Stomach (tissue), 19 donors: ENCODE measurements at places on chromosomes 6 and 20.
A peak's percentile ranks its signal among the peaks of the same experiment; 100 is the strongest.

DNA sequence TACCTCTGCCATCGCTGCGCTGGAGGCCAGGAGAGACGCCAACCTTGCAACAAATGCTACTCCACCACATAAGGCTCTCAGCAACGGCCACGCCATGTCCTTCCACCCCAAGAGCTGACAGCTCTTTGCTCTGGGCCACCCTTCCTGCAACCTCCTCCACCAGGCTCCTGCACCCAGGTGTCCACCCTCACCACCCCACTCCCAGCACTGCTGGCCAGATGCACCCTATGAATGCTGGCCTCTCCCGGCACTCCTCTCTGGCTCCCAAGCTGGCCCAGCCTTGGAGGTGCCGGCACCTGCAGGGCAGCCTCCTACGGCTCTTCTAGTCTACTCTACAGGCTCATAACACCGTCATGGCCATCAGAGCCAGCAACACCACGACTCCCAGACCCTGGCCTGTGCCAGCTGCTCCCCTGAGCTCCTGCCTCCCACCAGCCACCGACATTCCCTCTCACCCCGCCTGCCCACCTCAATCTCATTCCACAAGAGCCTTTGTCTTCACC lies 11.2 kb downstream of the TAF4 start:
- no peak overlapping the region for H3K27ac ChIP-seq
- no peak overlapping the region for H3K4me3 ChIP-seq
- DNase-seq, result no peak
- peaks cover 48% of the 10 kb centered on the region for H3K4me1 ChIP-seq
- H3K27me3 ChIP-seq, result no peaks in the 10 kb centered on the region

GRCh38 chr6:13677878-13678254 lies 33.8 kb downstream of the RANBP9 start:
- peak overlapping the region; percentile 44 for H3K27ac ChIP-seq
- no peak overlapping the region for H3K4me3 ChIP-seq

DNA sequence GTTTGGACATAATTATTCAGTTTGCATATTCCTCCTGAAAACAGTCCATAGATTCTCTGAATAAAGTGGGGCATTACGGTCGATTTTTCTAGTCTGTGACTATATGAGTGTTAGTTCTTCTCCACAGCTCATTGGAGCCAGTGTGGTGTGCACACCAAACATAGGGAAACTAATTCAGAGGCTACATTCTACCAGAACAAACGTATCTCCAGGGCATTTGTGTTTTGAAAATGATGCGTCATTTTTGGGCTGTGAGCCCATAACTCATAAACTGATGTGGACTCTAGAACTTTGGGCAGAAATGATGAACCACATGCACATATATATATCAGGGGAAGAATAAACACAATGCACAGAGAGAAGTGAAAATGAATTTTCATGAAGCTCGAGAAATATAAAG lies 41.8 kb downstream of the C6orf58 start:
- no peaks in the 10 kb centered on the region for H3K4me1 ChIP-seq
- H3K27me3 ChIP-seq, result no peaks in the 10 kb centered on the region
- H3K36me3 ChIP-seq, result no peaks in the 10 kb centered on the region
- H3K27ac ChIP-seq, result no peak overlapping the region
- H3K4me3 ChIP-seq, result no peak overlapping the region

- peaks cover 6% of the 10 kb centered on the region for H3K27me3 ChIP-seq
- H3K36me3 ChIP-seq, result no peaks in the 10 kb centered on the region
- H3K27ac ChIP-seq, result no peak overlapping the region
- no peak overlapping the region for H3K4me3 ChIP-seq
- no peak for DNase-seq
Measured at GRCh38 chr20:40785346-40785745, 96.3 kb upstream of the MAFB start.

- H3K4me1 ChIP-seq, result no peaks in the 10 kb centered on the region
- H3K36me3 ChIP-seq, result no peaks in the 10 kb centered on the region
- no peaks in the 10 kb centered on the region for H3K27me3 ChIP-seq
- DNase-seq, result no peak
- H3K27ac ChIP-seq, result no peak overlapping the region
- H3K4me3 ChIP-seq, result no peak overlapping the region
Measured at GRCh38 chr20:5265662-5265985, 51.1 kb downstream of the PROKR2 start.

GRCh38 chr20:63534831-63535651 lies 2.1 kb downstream of the PTK6 start:
- H3K4me3 ChIP-seq, result no peak overlapping the region
- H3K4me1 ChIP-seq, result peaks cover 61% of the 10 kb centered on the region
- H3K27me3 ChIP-seq, result no peaks in the 10 kb centered on the region
- H3K36me3 ChIP-seq, result no peaks in the 10 kb centered on the region
- peak overlapping the region; percentile 93 for H3K27ac ChIP-seq

GRCh38 chr6:40038626-40039025 lies 104.4 kb upstream of the MOCS1 start:
- no peaks in the 10 kb centered on the region for H3K36me3 ChIP-seq
- no peak overlapping the region for H3K4me3 ChIP-seq
- no peaks in the 10 kb centered on the region for H3K4me1 ChIP-seq
- no peak for DNase-seq

DNA sequence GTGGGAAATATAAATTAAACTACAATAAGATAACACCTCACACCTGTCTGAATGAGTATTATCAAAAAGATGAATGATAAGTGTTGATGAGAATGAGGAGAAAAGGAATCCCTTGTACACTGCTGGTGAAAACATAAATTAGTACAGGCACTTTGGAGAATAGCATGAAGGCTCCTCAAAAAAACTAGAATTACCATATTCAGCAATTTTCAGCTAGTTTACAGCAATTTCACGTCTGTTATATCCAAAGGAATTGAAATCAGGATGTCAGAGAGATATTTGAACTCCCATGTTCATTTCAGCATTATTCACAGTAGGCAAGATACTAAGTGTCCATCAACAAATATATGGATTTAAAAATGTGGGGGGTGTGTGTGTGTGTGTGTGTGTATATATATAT lies 292.6 kb downstream of the CLVS2 start:
- no peaks in the 10 kb centered on the region for H3K27me3 ChIP-seq
- DNase-seq, result no peak
- H3K4me3 ChIP-seq, result no peak overlapping the region
- H3K36me3 ChIP-seq, result no peaks in the 10 kb centered on the region
- H3K4me1 ChIP-seq, result no peaks in the 10 kb centered on the region

DNA sequence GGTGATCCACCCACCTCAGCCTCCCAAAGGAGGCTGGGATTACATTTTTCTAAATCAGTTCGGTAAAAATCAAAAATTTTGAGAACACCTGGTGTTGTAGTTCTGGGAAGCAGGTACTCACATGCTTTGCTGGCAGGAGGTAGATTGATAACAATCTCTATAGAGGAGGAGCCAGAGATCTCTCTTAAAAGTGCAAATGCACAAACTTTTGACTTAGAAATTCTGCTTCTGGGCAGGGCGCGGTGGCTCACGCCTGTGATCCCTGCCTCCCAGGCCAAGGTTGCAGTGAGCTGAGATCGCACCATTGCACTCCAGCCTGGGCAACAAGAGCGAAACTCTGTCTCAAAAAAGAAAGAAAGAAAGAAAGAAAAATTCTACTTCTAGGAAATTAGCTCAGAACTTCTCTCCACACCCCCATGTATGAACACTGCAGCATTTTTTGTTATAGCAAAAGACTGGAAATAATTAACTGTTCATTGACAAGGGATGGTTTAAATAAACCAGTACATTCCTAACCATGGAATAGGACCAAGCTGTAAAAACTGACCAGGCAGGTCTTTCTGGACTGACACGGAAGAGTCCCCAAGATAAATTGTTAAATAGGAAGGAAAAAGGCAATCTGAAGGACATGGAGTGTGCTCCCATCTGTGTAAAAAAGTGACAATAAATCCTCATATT lies 14.4 kb upstream of the TRIB3 start:
- no peaks in the 10 kb centered on the region for H3K27me3 ChIP-seq
- no peak overlapping the region for H3K4me3 ChIP-seq

- H3K27me3 ChIP-seq, result no peaks in the 10 kb centered on the region
- no peaks in the 10 kb centered on the region for H3K36me3 ChIP-seq
- DNase-seq, result no peak
- H3K27ac ChIP-seq, result no peak overlapping the region
- H3K4me3 ChIP-seq, result no peak overlapping the region
Measured at GRCh38 chr6:129648819-129649491, 61.0 kb downstream of the ARHGAP18 start.

DNA sequence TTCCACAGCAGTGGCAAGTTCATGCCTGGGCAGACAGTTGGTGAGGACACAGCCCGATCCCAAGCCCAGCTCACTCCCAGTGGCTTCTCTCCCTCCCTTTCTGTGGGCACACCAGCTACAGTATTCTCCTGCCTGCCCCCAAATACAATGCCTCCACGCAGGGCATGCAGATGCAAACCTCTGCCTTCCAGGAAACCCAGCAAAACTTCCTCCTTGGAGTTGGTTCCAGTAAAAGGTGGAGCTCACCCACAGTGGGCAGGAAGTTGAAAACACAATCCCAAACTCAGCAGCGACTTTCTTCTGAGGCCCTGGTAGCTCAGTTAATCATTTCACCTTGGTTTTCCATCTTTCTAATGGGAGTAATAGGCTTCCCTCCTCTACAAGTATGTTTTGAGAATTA lies 93.7 kb downstream of the LY86 start:
- H3K4me1 ChIP-seq, result peaks cover 53% of the 10 kb centered on the region
- H3K36me3 ChIP-seq, result no peaks in the 10 kb centered on the region
- no peaks in the 10 kb centered on the region for H3K27me3 ChIP-seq
- DNase-seq, result no peak
- peak overlapping the region; percentile 42 for H3K27ac ChIP-seq
- H3K4me3 ChIP-seq, result no peak overlapping the region

DNA sequence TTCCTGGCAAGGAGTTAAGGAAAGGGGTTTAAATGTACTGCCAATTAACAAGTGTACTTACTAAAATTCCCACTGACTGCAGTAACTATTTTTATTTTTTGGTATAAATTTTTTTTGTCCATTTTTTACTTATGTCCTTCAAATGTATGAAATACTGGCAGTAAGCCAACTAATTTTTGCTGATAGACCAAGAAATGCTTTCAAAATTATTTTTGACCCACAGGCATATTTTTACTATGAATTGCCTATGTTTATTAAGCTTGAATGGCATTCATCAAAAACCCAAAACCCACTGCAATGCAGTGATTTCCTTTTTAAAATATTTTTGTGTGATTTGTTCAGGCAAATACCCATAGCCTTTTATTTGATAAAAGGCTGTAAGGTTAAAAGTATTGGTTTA lies 560.1 kb downstream of the UTRN start:
- no peak overlapping the region for H3K27ac ChIP-seq
- H3K4me1 ChIP-seq, result no peaks in the 10 kb centered on the region
- no peak overlapping the region for H3K4me3 ChIP-seq
- no peaks in the 10 kb centered on the region for H3K27me3 ChIP-seq

- H3K36me3 ChIP-seq, result no peaks in the 10 kb centered on the region
- peak; percentile 65 for DNase-seq
- H3K4me3 ChIP-seq, result no peak overlapping the region
- H3K4me1 ChIP-seq, result peaks cover 13% of the 10 kb centered on the region
- H3K27ac ChIP-seq, result peak overlapping the region; percentile 81
- no peaks in the 10 kb centered on the region for H3K27me3 ChIP-seq
Measured at GRCh38 chr6:56671651-56672461, 29.2 kb upstream of the DST start.

DNA sequence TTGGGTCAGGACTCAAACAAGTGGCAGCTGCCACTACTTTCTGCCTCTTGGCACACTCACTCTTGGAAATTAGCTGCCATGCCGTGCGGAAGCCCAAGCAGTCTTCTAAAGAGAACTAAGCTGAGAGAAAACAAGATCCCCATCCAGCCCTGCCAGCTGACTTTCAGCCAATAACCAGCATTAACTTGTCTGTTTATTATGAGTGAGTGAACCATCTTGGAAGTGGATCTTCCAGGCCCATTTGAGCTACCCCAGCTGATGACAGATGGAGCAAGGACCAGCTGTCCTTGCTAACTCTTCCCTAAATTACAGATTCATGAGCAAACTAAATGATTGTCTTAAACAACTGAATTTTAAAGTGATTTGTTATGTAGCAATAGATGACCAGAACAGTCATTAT lies 73.9 kb upstream of the RBM24 start:
- H3K36me3 ChIP-seq, result no peaks in the 10 kb centered on the region
- peaks cover 1% of the 10 kb centered on the region for H3K4me1 ChIP-seq
- H3K27me3 ChIP-seq, result no peaks in the 10 kb centered on the region
- H3K4me3 ChIP-seq, result no peak overlapping the region

DNA sequence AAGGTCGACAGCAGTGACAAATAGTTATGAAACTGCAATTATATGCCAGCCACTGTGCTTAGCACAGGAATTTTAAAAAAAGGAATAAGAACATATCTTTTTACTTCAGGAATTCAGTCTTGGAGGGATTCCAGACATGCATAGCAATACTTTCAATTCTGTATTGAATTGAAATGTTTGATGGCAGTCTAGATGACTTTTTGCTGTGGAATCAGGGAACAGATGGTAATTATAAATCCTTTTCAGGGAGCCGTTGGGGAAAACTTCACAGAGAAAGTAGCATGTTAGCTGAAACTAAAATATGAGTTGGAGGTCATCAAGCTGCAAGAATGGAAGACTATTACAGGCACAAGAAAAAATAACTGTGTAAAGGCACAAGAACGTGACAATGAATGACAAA lies 74.8 kb downstream of the IMPG1 start:
- no peak overlapping the region for H3K27ac ChIP-seq
- H3K4me1 ChIP-seq, result no peaks in the 10 kb centered on the region
- peaks cover 3% of the 10 kb centered on the region for H3K27me3 ChIP-seq
- no peak overlapping the region for H3K4me3 ChIP-seq

DNA sequence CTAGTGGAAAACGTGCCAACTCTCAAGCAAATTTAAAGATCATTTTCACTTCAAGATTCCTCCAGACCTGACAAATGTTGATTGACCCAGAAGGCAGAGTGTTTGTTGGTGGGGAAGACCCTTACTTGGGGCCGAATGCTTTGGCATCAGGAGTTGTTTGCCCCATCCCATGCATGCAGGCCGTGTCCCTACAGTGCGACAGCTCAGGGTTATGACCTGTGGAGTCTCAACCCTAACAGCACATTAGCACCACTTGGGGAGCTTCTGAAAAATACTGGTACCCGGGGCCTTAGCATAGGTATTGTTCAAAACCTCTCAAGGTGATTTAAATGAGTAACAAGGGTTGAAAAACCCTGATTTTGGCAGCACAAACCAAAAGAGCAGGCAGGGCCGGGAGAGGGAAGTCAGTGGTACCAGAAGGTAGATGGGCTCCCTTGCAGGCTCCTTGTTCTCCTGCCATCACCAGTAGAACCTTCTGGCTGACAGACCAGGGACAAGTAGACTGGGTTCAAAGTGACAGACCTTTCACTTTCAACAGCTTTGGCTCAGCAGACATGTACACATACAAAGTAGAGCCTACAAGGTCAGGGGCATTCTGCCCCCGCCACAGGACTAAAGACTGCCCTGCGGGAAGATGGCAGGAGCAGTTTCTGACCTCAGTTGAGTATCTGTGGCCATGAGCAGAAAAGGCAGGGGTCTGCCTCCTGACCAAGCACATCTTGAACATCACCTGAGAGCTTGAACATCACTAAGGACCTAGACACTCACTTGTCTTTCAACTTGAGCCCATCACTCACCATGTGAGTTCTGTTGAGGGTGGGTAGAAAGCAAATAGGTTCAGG lies 39.6 kb downstream of the PLCG1 start:
- H3K4me1 ChIP-seq, result peaks cover 16% of the 10 kb centered on the region
- no peaks in the 10 kb centered on the region for H3K27me3 ChIP-seq
- peak; percentile 1 for DNase-seq
- H3K27ac ChIP-seq, result peak overlapping the region; percentile 47
